ENCODE measurements at places on chromosomes 2 and 18. TPM values are rescaled to one million over a fixed set of nuclear protein-coding genes. Genes with fewer than 3 reads are reported as not detected.

The CAPN14 gene
- 0.37 TPM for polyA plus RNA-seq

The MMADHC gene
- 119 TPM for polyA plus RNA-seq

The FIGN gene
- 2.1 TPM for polyA plus RNA-seq

The SP100 gene
- 58.2 TPM for polyA plus RNA-seq

The GKN2 gene
- polyA plus RNA-seq, result not detected

The IL1R1 gene
- polyA plus RNA-seq, result 22.0 TPM

The FSIP2 gene
- 0.01 TPM for polyA plus RNA-seq

All from heart right ventricle (tissue), 16 donors.